ENCODE measurements at places on chromosomes 6 and 20. TPM values are rescaled to one million over a fixed set of nuclear protein-coding genes. Genes with fewer than 3 reads are reported as not detected.

GRCh38 chr6:142699391-142699790, 245.6 kb downstream of the HIVEP2 start:
- no peak for DNase-seq

DNA sequence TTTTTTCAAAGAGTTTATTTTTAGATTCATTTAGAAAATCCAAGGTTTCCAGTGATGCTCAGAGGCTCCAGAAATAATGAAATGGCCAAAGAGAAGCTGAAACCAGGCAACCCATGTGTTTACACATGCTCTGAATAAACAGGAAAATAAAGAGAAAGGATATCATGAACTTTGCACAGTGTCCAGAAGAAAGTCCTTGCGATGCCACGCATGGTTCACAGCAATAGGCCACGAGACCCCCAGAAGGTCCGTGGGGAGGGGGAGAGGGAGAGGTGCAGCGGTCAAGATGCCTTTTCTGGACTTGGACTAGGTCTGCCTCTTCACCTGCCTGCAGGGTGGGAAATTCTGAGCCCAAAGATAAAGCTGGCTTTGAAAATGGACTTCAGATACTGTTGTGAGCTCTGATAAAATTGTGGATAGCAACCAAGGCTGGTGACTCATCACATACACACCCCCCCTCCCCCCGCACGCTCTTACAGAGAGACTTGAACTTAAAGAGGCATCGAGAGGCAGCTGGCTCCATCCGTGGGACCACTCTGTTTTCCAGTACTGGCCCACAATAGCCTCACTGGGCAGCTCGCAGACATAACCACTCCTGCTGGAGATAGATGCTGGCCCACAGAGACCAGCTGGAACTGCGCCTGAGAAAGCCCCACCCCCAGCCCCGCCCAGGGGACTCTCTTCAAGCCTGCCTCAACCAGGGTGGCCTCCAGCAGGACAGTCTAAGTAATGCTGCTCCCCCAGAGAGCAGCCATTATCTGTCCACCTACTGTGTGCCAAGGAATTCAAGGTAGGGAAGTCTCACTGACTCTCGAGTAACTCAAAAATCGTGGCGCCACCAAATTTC, 21.2 kb upstream of the NFATC2 start:
- no peak for DNase-seq

The MYL9 gene
- total RNA-seq = 17.1 TPM

GRCh38 chr6:75278474-75279077, 6.0 kb downstream of the TMEM30A start:
- no peak for DNase-seq

DNA sequence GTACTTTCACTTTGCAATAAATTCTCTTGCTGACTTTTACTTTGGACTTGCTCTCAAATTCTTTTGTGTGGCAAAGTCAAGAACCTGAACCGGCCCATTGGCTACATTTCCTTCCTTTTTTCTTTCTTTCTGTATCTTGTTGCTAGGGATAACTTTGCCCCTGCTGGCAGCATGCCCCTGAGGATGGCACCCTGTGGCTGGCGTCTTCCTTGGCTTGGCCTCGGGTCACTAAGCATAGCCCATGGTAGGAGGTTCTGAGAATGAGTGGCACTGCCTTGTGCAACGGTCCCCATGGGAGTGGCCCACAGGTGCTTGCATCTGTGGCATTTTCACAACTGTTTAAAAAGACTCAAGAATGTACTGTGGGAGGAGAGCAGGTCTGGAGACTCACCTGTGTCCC, 14.0 kb upstream of the HLA-F start:
- no peak for DNase-seq

DNA sequence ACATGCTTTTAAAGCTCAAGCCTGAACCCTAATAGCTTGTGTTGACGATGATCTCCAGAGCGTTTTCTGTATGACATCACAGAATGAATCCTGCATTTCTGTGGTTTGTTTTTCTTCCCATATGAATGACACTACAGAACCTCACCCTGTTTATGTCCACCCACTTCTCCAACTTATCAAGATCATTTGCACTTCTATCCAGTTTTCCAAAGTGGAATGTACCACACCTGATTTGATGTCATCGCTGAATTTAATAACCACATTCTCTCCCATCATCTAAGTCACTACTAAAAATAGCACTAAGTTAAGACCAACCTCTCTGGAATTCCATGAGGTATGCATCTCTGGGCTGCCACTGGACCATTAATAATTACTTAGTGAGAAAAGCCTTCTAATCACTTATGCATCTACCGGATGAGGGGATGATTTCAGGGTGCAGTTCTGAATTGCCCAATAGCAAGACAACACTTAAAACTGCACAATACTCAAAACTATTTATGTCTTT, 33.3 kb upstream of the CITED2 start:
- DNase-seq = no peak

DNA sequence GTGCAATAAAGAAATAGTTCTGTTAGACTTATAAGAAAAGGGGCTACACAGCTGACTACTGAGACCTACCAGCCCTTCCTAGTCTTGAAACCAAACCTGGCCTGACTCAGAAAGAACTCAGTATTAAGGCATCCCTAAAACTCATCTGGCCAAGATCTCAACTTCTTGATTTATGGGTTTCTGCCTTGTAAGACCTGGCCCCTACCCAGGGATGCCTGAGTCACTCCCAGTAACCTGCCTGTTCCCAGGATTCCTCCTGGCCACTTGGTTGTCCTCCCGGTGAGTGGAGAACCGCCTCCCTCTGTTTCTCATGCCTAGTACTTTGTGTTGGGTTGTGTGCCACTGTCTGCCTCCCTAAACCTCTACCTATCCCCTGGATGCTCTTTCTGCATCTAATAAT, 189.4 kb upstream of the PREP start:
- DNase-seq = no peak
